ENCODE measurements at places on chromosomes 7 and 10.

DNA sequence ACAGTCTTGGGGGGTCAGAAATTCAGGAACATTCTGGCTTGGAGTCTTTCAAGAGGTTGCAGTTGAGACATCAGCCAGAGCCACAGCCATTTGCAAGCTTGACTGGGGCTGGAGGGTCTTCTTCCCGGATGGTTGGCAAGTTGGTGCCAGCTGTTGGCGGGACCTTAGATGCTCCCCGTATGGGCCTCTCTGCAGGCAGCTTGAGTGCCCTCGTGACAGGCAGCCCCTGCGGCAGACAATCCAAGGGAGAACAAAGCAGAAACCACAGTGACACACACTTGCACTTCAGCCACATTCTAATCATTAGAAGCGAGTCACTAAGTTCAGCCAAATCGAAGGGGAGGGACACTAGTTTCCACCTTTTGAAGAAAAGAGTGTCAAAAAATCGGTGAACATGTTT is 59.4 kb upstream of the MXI1 start:
- DNase-seq = no peak

- no peak for DNase-seq
Measured at GRCh38 chr7:7581531-7582179, 15.0 kb downstream of the MIOS start.

DNA sequence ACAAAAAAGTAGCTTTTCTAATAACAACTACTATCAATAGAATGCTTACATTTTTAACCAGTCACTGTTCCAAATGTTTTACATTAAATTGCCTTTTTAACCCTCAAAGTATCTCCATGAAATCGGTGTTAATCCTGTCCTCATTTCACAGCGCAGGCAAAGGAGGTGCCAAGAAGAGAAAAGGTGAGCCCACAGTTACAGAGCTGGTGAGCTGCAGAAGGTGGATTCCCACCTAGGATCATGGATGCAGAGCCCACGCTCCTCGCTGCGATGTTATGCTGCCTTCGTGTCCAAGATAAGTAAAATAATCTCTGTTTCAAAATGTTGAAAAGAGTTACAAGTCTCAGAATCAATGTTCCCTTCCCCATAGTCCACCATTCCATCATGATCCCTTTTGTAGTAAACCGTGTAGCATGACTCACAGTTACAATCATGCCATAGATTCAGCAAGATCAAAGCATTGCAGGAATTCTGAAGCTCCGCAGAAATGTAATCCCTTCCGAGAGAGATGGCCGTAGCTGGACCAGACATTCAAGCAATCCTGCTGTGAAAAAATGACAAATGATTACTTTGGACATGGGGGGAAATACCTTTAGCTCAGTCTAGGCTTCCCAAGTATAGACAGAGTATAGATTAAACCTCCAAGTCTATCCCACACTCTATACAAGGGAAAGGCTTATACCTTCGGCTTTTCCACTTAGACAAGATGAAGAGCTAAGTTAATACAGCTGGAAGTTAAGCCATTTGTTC is 394.7 kb upstream of the AKR1E2 start:
- DNase-seq = no peak

DNA sequence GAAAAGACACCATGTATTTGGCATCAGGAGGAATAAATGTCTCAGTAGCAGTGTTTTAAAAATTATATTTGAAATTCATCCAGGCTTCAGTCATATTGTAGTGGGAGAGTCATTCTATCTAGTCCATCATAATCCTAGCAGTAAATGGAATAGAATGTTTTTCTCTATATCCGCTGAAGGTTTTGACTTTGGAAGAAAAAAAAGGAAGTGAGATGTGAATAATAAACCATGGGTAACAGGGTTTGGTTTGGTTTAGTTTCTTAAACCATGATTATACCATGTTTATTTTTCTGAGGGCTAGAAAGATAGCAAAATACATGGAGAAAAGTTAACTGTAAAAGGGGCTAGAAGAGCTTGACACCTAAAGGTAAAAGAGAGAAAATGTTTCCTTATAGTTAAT is 16.4 kb upstream of the BPGM start:
- DNase-seq = no peak

GRCh38 chr7:150556521-150557138 is 10.6 kb upstream of the GIMAP4 start:
- DNase-seq = no peak

DNA sequence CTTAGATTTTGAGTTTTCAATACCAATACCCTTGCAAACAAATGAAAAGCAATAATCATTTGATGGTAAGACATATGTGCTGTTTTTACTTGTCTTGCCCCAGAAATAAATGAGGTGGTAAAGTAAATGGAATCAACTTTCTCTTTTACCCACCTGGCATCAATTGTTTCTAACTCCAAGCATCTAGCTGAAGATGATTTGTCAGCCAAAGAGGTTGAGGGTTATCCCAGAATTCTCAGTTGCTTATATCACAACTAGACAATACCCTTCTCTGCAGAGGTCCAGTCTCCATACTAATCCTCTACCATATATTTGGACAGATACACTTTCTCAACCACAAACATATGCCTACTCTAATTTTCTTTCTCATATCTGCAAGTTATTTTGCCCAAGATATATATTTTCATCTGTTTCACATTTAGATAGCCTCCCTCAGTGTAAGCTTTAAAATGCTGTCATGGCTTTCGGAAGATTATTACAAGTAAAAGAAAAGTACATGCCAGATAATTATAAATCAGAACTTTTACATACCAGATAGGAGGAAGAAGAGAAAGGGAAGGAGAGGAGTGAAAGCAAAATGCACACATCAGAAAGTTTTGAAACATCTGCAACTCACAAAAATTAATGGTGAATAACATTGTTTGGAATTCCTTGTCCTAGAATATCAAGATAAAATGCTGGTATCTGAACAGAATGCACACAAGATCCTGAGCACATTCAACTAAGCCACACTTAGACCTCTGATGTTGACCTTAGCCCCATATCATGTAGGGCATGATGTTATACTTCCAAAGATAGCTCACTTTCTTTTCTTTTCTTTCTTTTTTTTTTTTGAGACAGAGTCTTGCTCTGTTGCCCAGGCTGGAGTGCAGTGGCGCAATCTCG is 146.6 kb downstream of the REEP3 start:
- DNase-seq = no peak

DNA sequence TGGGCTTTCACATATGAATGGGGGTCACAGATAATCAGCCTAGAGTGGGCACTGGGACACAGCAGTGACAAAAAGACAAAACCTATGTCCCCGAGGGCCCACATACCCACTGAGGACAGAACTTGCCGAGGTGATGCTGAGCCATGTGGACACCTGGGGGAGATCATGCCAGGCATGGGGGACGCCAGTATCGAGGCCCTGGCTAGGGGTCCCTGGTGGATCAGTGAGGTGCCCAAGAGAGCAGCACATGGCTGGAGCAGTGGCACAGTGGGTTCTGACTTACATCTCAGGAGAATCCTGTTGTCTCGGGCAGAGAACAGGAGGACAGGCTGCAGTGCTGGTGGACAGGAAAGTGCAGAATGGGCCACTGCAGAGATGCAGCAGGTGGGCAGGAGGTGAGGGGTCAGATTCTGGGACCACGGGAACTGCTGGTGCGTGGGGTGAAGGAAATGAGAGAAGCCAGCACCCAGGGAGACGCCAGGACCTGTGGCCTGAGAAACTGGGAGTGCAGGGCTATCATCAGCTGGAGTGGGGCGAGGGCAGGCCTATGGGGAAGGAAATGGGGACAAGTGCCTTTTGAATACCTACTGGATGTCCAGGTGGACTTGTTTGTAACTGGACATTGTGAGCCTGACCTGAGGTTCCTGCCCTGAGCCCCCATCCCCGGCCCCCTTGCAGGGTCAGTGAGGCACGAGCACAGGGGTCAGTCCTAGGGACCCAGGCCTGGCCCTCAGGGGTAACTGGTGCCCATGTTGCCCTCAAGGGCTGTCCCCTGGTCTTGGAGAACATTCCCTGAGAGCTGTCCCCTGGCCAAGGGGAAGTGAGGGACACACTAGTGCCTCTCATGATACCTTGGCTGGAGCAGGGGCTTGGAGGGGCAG is 91.2 kb upstream of the RET start:
- DNase-seq = no peak

- no peak for DNase-seq
Measured at GRCh38 chr10:34275626-34276130, 539.4 kb downstream of the PARD3 start.

GRCh38 chr10:5506751-5507648 is 7.6 kb upstream of the CALML5 start:
- no peak for DNase-seq

DNA sequence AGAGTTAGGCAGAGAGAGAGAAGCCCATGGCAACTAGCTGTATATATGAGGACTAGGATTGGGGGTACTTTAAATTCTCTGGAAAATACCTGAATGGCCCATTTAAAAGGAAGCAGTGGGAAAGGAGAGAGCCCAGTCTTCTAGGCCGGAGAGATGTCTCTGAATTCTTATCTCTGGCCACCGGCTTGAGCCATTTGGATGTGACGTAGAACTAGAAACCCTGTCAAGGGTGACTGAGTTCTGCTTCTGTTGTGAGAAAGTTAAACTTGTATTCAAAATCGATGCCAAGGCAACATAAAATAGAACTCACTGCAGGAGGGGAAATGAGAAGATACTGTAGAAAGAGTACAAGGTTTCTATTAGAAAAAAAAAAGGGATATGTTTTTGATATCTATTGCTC is 6.3 kb upstream of the GSTK1 start:
- DNase-seq = no peak

- no peak for DNase-seq
Measured at GRCh38 chr7:121344093-121344492, 15.3 kb downstream of the WNT16 start.

DNA sequence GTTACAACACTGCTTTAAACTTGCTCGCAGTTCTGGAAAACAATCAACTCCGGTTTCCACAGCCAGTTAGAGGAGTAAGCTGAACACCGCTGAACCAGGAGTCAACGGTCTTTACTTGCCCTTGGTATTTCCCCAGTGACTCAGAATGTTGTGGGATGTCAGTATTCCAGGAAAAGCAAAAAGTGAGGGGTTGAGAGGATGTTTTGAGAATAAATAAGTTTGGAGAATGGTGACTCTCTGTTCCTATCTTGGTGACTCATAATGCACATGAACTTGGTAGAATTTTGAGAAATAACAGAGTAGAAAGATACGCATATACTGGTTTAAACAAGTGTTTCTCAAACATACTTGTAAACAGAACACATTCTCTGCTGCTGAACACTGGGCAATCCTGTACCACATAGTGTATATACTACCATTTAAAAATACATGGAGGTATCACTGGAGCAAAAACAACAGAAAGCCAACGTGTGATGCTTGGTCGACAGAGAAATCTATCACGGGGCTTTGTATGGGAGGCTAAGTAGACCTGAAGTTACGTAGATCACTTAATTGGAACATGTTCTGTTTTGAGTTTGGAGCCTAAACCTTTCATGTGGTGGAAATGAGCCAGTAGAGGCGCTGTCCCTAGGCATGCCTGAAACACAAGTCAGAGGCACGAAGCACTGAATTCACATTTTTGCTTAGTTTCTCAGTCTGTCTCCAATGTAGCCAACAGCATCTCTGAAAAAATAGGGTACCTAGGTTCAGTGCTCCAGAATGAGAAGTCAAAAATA is 534.3 kb downstream of the PARD3 start:
- DNase-seq = no peak
